ENCODE measurements at places on chromosomes 12 and 14.

DNA sequence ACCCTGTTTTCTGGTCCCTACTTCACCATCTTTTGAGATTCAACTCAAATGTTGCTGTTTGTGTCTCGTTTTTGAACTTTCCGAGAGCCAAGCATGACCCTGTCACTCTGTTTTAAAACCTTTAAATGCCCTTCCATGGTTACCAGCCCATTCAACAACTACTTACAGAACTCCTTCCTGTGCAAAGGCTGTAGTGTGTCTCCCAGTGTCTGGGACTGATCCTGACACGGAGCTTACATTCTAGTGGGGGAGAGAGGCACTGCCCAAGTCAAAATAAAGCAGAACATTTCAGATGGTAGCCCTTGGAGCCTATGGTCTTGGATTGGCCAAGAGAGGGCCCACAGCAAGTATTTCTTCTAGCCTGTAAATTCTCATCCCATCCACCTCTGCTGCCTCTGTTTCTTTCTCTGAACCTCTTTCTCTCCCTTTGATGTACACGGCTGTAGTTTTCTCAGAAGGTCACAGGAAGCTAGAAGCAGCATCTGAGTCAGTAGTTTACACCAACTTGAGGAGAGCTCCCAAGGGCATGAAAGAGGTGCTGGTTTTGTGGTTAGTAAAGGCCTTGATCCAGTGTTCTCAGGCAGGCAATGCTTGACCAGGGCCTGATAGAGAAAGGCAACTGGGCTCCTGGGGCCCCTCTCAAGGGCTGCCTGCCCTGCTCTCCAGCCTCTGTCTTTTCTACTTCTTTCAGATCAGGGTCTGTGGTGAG is 42.3 kb upstream of the SLC24A4 start:
- DNase-seq = no peak

DNA sequence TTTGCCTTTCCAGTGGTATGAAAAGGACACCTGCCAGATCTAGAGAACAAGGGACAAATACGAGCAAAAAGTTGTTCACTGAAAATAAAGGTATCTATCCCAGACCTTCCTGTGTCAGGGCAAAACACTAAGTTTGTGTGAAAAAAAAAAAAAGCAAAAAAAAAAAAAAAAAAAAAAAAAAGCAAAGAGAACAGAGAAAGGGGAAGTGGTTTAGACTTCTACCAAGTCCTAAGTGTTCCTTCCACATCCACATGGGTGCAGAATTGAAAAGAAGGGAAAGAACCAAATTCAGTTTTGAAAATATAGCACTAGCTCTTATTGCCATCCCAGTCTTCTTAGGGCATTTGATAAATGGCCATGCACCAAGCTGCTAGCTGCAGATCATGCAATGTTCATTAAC is 41.7 kb downstream of the ZCRB1 start:
- peak; percentile 67 for DNase-seq

DNA sequence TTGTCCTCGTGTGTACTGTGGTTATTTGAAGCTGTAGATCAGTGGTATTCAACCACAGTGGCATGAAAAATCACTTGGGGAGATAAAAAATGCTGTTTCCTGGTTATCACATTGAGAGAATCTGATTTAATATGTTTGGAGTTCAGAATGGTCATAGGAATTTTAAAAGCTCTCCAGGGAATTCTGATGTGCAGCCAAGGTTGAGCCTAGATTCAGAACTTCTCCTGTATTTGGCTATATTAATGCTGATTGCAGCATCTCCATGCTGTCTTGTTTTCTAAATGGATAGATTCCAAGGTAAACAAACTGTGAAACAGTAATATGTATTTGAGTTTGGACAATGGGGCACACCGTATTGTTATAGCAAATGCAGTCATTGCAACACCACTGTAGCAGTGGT is 982.2 kb upstream of the FBXO33 start:
- no peak for DNase-seq

GRCh38 chr12:65632131-65632855 is 192.0 kb upstream of the HMGA2 start:
- peak; percentile 29 for DNase-seq

GRCh38 chr12:83067981-83068380 is 381.3 kb downstream of the TMTC2 start:
- no peak for DNase-seq

GRCh38 chr14:27688841-27689444 is 1077.6 kb upstream of the FOXG1 start:
- no peak for DNase-seq

DNA sequence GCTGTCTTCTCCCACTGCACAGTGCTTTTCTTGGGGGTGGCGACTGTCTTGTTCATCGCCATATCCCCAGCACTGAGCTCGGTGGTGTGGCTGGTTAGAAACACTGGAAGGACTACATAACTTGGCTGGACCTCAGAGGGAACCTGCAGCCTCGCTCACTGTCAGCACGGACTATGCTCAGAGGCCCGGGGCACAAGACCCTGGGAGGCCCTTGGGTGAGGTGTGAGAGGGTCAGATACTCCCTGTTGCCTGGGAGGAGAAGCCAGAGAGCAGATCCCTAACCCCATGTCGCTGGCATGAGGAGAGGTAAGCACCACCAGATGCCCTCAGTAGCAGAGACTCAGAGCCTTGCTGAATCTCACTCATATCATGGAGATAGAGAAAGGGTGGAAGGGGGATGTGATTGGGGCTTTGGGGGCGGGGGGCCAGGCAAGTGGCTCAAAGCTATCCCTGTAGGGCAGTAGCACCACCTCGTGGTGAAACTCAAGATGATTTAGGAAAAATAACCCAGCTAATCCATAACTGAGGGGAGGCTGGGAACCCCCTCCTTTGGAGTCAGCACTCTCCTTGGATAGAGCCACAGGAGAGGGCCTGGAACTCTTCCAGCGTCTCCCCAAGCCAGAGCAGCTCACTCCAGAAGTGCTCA is 18.7 kb upstream of the HDAC7 start:
- peak; percentile 57 for DNase-seq

DNA sequence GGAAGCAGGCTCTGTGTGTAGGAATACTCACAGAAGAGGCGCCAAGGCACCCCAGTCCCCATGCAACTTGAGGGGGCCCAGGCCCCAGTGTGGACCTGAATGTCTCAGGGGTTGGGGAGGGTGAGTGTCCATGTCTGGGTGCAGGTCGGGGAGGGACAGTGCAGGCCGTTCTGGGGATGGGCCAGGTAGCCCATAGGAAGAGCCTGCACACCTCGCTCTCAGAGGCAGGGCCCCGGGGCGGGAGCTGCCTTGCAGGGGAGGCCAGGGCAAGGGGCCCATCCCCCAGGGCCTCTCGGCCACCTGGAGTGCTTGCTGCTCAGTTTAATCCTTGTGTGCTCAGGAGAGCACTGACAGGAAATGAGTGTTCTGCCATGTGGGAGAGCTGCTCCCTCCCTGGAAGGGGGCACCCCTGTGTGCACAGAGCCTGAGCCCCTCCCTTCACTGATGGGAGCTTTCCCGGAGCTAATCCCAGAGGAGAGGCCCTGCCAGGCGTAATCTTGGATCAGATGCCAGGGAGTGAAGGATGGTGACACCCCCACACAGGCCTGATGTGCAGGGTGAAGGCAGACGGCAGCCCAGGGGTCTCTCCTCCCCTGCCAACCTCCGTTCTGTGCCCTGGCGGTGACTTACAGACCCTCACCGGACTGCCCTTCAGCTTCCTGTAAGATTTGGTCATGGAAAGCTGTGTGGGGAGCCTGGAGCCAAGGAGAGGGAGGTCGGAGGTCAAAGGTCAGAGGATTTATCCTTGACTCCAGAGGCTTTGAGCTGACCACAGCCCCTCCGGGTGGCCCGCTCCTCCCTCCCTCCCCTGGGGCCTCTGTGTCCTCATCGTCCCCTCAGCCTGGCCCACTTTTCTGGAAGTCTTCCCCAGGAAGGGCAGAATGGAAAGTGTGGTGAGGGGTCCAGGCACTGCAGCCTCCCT is 24.4 kb upstream of the FBRSL1 start:
- DNase-seq = peak; percentile 53

GRCh38 chr12:78293059-78293686 is 462.5 kb downstream of the NAV3 start:
- DNase-seq = no peak

GRCh38 chr12:91667694-91668093 is 478.0 kb downstream of the BTG1 start:
- DNase-seq = no peak

DNA sequence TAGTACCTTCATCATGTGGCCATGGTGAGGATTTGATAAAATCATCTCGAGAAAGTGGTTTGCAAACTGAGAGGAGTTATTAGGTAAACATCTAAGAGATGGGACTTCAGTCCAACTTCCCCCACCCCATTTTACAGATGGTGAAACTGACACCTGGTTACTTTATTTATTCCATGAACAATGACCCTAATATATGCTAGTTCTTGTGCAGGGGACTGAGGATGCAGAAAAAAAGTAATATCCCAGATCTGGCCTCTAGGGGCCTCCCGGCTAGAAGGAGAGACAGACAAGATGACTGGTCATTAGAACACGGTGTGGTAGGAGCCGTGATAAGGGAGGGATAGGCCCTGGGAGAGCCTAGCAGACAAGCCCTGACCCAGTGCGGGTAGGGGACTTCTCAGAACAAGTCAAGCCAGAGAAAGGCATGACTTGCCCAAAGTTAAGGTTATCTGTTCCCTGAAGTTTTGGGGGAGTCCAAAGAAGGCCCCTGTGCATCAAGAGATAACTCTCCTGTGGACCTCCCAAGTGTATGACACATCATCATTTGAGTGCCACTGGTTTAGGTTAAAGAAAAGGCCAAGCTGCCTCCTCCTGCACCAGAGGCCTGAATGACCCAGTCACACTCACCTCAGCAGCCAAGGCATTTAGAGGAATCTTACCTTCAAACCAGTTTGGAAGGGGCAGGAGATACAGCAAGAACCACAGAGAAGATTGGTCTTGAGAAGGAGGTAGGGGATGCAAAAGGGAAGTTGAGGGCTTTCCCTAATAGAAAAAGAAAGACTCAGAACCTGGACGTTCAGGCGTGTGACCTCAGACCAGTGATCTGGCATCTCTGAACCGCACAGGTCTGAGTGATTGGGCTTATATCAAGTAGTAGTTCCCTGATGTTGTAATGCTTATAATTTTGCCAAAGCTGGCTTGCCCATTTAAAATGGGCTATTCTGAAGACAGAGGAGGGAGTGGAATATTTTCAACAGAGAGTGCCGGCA is 1.6 kb downstream of the CMKLR1 start:
- DNase-seq = peak; percentile 48

DNA sequence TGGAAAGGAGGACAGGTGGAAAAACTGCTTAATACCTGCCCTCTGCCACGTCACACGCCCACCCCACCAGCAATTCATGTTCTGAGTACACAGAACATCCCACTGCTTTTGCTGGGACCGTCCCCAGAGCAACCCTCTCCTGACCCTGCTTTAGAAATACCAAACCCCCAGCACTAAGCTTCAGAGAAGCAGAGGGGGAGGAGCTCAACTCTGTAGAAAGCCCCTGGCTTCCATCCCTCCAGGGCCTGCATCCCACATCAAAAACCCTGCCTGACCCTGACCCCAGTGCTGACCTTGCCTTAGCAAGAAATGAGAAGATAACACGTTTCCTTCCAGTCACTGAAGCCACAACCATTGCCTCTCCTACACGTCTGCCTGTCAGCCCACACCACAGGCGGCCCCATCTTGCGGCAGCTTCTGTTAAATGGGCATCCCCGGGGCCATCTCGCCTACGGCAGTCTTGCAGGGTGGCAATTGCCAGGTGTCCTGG is 19.7 kb downstream of the VDR start:
- no peak for DNase-seq
